Mammary epithelial cell (primary cell): ENCODE measurements at places on chromosomes 6 and 20.

GRCh38 chr6:98986071-98986615 is 38.4 kb upstream of the FBXL4 start:
- DNase-seq: no peak

GRCh38 chr6:30844118-30844535 is 40.2 kb upstream of the DDR1 start:
- DNase-seq: no peak

DNA sequence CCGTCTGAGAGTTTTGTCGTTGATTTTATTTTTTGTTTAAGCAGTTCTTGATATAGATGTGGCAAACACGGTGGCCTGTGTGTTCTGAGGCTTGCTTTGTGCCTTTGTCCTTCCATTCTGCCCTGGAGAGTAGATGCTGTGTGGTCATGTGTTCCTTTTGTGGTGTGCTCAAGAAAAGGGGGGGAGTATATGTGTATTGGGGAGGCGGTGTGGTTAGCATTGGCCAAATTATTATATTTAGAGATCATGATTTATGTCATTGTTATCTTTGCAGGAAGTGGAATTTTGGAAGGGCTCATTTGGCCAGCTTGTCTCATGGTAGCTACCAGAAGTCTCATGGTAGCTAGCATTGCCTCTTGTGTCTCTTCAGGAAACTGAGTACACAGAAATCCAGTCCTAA is 16.4 kb downstream of the RREB1 start:
- no peak for DNase-seq

DNA sequence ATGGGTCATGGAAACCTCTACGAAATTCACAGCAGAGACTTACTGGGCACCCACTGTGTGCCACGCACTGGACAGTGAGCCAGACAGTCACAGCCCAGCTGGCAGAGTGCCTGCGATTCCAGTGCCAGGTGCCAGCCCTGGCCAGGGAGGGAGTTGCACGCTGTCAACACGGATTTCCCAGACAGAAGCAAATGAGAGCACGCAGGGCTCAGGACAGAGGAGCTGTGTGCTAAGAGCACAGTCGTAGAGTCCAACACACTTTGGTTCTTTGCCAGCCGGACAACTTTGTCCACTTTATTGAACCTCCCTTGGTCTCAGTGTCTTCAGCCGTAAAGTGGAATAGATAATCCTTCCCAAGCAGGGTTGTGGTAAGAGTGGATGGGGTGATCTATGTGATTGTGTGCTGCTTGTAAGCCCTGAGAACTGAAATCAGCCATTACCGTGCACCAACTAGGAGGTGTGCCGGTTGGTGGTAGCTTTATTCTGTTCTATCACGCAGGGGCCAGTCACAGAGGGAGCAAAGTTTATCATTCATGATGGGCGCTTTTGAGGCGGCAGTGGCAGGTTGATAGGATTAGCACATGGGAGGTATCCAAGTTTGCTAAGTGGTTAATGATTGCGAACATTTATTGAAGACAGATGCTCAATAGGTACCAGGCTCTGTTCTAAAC is 40.6 kb downstream of the SIRPA start:
- DNase-seq: no peak

DNA sequence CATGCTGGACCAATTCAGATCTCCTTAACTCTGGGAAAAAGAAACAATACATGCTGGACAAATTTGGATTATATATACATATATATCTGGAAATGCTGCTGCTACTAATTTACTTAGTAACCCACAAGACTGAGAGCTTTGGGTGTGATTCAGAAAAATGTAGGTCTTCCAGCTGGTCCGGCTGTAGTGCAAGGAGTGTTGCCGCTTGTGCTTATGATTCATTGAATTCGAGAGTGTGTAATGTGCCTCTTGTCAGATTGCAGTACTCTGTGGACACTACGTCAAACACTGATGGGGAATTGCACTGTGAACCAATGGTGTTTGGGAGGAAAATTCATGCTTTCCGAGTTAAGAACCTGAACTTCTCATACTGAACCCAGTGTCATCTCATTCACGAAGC is 1155.5 kb downstream of the EPHA7 start:
- DNase-seq: no peak

- peak; percentile 75 for DNase-seq
Observed at GRCh38 chr6:151488226-151488625, 5.6 kb upstream of the CCDC170 start.

DNA sequence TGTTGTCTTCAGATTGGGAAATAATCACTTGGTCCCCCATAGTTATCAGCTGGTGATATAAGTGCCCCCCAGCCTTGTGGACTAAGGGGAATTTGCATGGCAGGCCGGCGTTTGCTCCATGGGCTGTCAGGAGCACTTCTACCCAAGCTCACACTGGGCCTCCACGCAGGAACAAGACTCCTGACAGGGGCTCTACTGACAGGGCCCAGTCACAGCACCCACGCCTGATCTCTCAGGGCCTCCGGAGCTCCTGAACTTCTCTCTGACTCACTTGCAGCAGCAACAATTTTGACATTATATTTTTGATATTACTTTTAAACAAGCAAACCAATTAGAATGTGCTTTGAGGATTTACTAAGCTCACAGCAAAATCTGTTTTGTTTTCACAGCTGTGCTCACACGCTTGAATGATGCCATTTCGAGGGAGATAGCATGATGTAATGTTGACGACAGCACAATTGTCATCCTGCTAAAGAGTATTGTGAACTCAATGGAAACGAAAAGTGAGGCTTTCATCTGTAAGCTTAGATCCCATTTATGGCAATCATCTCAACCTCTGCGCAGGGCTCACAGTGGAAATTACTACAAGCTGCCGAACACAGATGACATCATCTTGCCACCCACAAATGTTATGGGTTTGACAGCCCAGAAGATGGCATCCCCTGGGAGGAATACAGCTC is 28.7 kb upstream of the TXNDC5 start:
- no peak for DNase-seq

DNA sequence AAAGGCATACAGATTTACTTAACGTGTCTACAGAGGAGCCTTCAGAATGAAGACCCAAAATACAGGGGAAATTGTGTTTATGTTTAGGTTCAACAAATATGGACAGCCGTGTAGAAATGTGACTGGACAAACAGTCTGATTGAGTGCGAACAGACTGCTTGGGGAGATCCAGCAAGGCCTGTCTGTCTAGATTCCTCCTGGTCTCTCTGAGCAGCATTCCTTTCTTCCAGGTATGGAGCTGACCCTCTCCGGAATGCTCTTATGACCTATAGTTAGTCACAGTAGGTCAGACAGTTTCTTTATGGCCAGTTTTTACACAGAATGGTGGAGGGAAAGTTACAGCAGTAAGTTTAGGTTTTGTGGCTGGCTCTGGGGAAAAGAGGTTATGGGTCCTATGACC is 9.0 kb downstream of the RIN2 start:
- peak; percentile 28 for DNase-seq

GRCh38 chr6:34615574-34616226 is 59.6 kb upstream of the SPDEF start:
- no peak for DNase-seq

DNA sequence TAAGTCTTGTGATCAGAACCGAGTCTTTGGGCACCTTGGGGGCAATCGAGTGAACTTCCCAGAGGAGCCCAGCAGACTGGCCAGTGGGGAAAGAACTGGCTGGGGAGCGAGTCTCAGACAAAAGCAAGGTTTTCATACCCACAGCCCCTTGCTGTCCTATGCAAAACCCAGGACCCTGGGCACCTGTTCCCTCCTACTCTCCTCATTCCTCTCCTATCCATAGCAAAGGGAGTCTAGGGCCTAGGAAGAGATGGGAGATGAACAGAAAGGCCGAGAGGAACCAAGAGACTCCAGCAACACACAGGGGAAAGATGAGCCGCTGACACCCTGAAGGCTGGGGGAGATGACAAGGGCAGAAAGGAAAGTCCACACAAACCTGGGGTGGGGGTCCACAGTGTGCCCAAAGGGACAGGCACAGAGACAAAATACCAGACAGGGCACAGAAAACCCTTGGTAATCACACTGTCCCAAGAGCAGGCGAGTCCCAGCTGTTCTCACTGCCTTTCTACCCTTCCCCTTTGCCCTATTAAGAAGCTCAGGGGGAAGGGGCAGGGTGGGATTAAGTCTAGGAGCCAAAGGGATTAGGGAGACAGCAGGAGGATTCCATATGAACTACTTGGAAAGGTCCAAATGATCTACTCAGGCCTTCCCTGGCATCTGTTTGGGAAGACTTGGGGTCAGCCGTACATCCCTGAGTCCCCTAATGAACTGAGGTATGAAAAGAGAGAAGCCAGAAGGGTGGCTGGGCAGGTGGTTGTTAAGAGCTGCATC is 6.5 kb downstream of the PPP1R18 start:
- DNase-seq: no peak

DNA sequence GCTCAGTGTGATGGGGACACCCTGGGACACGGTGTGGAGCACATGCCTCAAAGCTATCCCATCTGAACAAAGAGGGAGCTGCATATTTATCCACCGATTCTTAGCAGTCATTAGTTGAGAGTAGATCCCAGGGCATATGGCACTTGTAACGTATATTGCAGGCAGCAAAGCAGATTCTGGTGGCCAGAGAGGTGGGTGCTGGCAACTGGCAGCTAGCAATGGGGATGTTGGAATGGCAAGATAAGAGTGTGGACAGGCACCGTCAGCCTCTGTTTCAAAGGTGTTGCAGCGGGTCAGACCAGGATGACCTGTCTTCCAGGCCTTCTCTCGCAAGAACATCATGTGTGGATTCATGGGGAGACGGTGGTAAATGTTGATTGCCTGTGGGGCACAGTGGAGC is 287.8 kb upstream of the RNF24 start:
- no peak for DNase-seq

- DNase-seq: no peak
Observed at GRCh38 chr20:3248993-3249347, 10.0 kb upstream of the SLC4A11 start.

DNA sequence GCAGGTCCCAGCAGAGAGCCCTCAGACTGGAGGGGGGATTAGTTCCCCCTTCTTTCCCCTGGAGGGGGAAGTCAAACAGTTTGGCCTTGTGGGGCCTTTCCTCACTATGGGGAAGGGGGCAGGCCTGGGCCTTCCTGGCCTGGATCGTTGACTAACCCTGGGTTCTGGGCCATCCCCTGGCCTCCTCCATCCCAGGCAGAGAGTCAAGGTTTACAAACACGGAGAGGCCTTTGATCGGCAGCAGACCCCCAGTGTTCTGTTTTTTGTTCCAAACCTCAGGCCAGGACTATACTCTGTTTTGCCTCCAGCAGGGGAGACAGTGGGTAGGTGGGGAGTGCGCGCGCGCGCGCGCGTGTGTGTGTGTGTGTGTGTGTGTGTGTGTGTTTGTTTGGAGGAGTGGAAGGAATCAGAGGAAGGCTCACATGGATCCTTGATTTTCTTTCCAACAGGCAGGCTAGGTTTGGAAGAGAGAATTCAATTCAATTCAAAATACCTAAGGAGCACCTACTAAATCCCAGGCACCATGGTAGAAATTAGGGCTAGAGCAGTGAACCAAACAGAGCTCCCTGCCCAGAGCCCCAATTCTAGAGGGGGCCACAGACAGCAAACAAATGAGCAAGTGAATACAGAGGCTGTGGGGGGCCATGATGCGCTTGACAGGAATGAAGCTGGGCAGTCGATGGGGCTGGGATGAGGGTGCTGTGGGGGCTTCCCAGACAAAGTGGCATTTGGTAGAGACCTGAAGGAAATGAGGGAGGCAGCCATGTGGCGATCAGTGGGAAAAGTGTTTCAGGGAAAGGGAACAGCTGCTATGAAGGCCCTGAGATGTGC is 14.8 kb downstream of the TP53RK start:
- DNase-seq: no peak

GRCh38 chr20:3797592-3798372 is 1.7 kb downstream of the CDC25B start:
- DNase-seq: peak; percentile 56

DNA sequence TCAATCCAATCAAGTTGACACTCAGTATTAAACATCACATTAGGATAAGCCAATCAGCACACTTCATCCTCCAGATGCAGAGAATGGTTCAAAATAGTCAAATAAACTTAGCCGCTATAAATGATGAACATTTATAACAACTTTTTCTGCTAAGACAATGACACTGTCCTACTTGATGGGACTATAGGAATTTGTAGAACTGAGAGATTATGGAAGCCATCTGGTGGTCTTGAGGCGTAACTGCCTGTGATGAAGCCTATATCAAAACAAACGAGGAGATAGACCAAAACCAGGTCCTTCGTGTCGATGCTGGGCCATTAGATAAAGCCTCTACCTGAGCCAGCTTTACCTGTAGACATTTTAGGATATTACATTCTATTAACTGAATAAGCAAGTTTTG is 631.1 kb downstream of the COL12A1 start:
- no peak for DNase-seq

- no peak for DNase-seq
Observed at GRCh38 chr6:47109281-47109680, 67.1 kb upstream of the ADGRF1 start.

- no peak for DNase-seq
Observed at GRCh38 chr6:24606200-24606930, 39.6 kb downstream of the KIAA0319 start.

GRCh38 chr6:2134554-2134953 is 110.9 kb downstream of the GMDS start:
- no peak for DNase-seq

DNA sequence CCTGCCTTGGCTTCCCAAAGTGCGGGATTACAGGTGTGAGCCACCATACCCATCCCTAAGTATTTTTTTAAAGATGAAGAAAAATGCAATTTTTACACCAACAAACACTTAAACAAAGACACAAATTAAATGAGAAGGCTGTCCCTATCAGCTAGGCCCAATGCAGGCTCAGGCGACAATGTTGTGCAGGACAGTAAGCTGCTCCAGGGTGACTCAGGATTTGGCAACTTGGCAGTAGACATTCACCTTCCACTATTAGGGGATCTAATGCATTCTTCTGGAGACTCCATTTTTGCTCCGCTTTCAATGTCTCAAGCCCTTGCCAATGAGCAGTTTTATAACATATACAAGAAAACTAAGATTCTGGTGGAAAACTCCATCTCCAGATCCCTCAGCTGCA is 19.7 kb downstream of the NDRG3 start:
- no peak for DNase-seq

GRCh38 chr20:8153281-8153908 is 21.3 kb downstream of the PLCB1 start:
- DNase-seq: no peak

- DNase-seq: no peak
Observed at GRCh38 chr20:64099086-64099786, 8.1 kb downstream of the NPBWR2 start.

DNA sequence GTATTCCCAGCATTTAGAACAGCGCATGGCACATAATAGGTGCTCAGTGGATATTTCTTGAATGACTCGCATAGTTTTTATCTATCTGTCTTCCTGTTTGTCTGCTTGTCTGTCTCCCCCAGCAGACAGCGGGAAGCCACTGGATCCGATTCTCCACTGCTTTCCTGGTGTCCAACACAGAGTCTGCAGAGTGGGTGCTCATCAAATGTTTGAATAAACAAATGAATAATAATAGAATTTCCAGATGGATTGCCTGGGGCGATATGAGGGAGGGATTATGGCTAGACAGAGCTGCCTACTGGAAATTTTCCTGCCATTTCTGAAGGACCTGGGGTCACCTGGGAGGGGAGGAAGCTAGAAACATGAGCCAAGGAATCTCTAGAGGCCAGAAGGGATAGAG is 18.9 kb downstream of the CDH22 start:
- DNase-seq: no peak

GRCh38 chr6:170050591-170051041 is 240.3 kb downstream of the DLL1 start:
- no peak for DNase-seq
